Left forelimb (tissue), 1 donor: ENCODE measurements at places on chromosomes 3 and 15.

DNA sequence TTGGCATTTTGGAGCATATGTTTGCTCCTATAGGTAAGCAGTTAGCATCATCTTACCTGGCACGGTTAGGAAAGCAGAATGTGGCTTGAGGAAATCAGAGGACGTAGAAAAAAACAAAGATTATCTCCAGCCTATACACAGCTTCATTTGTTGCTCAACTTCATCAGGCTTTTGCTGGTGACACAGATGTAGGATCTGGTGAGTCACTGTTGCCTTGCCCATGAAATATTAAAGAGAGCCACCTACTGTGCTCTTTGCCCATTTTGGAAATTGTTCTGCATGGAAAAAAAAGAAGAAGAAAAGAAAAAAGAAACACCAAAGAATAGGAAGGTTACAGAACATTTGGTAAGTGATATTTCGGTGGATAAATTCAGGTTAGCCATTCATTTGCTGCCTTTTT lies 3.8 kb downstream of the IL1RAP start:
- DNase-seq: no peak

DNA sequence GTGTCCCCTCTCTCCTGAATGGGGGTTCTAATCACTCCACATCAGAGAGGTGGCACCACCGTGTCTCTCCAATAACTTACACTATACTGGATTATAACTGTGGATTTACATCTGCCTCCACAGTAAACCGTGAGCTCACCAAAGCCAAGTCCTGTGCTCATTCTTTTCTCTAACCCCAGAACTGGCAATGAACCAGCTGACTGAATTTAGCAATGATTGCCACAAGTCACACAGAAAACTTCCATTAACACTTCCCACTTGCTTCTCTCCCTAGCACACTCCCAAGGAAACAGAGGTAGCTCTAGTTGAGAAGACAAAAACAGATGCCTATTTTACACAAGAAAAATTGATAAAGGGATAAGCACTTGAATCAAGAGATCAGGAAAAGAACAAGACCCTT lies 361.3 kb downstream of the ULK4 start:
- no peak for DNase-seq

DNA sequence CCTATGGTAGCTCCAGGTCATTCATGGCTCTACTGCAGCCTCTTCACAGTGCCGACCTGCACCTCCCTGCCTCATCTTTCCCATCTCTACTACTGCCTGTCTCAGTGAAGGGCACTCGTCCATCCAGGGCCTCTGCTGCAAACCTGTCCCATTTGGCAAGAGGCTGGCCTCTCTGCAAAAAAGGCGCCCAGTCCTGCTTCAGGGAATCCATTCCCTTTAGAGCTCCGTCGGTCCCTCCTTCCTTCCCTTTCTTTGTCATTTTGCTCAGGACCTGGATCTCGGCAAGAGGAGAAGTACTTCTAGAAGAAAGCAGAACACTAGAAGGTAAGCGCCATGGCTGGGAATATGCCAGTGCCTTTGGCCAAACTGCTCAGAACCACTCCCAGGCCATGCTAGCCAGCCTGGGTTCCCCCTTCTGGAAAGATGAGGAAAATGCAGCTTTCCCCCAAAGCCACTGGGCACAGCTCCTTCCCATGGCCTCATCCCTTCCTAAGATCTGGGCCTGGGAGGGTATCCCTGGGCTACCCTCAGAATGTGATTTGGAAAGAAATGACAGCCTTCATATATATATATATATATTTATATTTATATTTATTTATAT lies 6.4 kb upstream of the ISL2 start:
- peak; percentile 52 for DNase-seq

DNA sequence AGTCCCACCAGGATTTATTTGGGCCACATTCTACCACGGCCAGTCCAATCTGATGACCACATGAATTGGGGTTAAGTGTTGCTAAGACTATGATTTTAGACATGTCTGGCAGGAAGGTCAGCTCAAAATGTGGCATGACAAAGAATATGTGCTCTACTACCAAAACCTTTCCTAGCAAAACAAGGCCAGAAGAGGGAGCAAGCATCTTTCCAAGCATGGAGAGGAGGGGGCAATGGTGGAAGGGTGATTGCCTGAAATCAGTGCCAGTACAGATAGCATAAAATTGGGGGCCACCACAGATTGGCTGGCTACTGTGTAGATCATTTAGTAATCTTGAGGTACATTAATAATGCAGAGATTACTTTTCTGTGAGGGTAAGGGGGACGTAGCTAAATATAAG lies 43.2 kb downstream of the TMEM39A start:
- DNase-seq: no peak

DNA sequence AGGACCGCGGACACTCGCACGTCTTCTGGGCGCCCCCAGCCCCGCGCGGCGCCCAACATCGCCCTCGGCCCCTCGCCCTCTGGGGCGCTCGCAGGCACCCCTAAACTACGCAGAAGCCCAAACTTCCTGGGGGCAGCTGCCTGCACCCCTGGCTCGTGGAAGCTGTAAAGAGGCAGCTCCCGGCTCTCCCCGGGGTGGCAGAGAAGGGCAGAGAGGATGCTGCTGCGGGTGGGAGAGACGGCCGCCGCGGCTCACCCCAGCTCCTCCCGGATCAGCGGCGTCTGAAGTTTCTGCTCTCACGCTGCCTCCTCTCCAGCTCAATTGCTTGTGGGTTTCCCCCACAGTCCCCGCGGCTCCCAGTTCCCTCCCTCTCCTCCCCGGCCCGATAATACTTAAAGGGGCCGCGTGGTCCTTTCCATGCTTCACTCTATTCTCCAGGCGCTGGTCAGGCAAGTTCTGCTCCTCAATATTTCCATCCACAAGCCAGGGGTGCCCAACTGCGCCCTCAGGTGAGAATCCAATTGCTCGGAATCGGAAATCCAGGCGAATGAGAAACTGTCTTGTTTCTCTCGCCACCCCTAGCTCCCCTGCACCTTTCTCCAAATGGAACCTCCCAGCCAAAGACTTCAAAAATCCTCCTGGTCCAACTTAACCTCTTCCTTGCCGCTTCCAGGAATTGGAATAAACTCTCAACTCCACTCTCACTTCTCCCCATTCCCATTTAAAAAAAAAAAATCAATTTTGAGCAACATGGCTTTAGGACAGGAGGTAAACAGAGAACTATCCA lies 748.5 kb downstream of the ROBO1 start:
- DNase-seq: peak; percentile 91

GRCh38 chr3:167228135-167228534 lies 152.0 kb downstream of the ZBBX start:
- DNase-seq: no peak

- DNase-seq: no peak
These were observed 42.5 kb upstream of the NUDT16 start for GRCh38 chr3:131338948-131339640.

GRCh38 chr15:37032091-37032775 lies 68.1 kb downstream of the MEIS2 start:
- DNase-seq: no peak

- DNase-seq: no peak
These were observed 66.3 kb downstream of the FHIT start for GRCh38 chr3:61184956-61185355.

DNA sequence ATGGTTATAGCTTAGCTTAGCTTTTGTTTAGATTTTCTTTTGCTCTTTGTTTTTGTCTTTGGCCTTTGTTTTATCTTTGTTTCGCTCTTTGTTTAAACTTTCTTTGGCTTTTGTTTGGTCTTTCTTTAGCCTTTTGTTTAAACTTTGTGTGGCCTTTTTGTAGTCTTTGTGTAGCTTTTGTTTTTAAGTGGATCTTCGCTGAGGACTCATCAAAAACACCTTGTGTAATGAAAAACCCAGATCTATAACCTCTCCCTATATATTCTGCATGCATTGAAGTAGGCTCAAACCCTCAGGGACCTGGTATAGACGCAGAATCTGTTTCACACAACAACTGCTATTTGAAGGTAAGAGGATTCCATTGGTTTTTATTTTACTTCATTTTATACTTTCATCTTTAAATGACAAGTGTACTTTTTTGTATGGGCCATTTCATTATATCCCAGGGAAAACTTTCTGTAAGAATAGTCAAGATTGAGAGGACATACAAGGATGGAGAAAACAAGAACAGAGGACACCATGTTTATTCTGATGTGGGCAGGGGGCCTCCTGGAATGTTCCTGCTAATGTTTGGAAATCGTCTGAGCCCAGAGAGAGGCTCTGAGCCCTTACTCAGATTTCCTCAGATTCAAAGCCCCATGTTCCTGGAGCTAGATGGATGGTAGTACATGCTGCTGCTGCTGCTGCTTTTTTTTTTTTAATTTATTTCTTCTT lies at the start of gene MOBP:
MOBP (plus strand) TSS at position 287 of the 714 bp plus-strand sequence. CDS start 34,390 bp downstream, outside the sequence.
- DNase-seq: no peak

DNA sequence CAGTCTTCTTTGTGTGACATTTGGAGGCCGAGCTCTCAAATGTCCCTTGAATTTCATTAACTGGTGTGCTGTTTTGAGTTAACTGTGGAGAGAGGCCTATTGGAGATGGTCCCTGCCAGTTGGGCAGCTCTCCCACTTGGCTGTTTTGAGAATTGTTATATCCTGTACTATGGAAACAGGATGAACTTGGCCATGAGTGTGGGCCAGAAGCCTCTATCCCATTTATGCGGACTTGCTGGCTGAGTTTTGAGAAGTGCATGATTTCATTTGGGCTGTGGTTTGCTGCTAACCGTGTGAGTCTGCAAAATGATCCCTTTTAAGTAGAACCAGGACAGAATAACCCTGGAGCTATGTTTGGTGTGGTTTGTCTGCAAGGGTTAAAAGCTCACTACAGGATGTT lies 366.0 kb downstream of the PTPRG start:
- DNase-seq: peak; percentile 94
